ENCODE measurements at places on chromosomes 4 and X.

DNA sequence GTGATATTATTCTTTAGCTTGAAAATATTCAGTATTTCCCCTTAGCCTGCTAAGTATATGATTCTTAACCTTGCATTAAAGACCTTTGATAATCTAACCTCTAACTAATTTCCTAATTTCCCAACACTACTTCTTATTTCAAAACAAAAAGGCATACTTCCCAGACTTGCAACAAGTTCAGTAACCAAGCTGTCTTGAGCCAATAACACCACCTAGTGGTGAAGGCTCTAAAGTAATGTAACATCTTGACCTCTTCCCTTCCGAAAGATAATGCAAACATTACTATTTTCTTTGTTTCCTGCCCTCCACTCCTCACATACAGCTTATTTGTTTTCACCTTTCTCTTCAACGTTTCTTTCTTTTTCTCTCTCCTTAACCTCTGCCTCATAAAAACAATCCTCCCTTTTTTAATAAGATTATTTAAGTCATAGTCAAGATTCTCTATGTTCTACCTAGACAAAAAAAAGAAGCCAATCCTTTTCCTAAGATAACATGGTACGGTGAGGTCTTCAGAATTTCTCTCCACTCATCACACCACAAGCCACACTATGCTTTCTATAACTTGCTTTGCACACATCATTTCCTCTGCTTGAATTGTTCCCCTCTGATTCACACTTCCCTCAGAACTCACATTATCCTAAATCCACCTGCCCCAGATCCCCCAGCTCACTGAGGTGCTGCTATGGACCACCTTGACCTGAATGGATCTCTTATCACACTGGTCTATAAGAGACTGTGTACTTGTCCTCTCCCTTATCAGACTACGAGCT lies 3.5 kb downstream of the FAT1 start:
- DNase-seq, result no peak

- no peak for DNase-seq
Measured at GRCh38 chr4:151418856-151419255, 9.9 kb downstream of the FHIP1A start.

DNA sequence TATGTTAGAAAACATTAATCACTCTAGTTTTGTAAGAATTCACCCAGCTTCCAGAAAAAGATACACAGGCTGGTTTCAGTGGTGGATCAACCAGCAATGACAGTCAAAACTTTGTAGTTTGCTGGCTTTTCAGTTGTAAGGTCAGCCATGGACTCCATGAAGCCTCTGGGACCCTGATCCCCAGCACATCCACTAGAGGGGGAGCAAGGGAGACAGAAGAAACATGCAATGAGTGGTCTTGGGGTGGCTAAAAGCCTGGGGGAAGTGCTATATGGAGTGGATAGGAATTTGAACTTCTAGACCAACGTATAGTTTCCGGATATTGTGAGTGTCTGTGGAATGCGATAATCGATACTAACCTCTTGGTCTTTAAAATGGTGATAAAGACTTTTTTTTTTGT lies 72.7 kb downstream of the AFF2 start:
- DNase-seq, result no peak

DNA sequence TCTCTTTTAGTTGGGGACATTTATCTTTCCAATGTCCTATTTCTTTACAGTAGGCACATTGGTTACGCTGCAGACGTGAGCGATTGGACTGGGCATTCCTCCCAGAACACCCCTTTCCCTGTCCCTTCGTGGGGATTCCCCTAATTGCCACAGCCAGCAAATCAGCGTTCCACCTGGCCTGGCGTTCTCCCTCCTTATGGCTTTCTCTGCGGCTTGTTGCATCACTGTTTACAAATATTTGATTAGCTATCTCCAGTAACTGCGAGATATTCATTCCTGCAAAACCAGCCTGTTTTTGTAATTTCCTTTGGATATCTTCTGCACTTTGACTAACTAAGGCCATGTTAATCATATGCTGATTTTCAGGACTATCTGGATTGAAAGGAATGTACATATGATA lies 202.5 kb upstream of the KLF8 start:
- no peak for DNase-seq

DNA sequence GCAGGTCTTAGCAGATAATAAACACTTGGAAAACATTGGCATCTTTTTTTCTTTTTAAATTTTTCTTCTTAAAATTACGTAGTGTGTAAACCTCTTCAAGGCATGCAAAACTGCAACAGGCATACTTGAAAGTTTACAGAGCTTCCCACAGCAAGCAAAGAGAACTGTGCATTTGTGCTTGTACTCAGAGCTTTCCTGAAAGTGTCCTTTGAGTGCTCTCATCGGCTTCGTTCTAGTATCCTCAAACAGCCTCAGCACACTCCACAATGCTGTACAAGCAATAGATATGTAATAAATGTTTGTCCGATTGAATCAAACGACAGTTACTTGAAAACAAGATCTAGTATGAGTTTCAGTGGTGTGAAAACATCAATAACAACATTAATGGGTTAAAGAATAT lies 227.5 kb downstream of the PAPSS1 start:
- DNase-seq, result no peak

- DNase-seq, result no peak
Measured at GRCh38 chrX:107324493-107325310, 118.3 kb downstream of the DNAAF6 start.

DNA sequence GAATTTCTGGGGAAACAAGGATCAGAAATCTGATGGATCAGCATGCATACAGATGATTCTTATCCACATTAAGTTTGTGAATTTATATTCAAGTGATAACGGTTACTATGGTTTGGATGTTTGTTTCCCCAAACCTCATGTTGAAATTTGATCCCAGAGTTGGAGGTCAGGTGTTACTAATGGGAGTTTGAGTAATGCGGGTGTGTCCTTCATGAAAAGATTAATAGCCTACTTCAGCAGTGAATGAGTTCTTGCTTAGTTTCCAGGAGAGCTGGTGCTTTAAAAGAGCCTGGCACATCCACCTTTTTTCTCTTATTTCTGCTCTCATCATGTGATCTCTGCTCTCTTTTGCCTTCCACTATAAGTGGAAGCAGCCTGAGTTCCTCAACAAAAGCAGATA lies 712.4 kb downstream of the IL1RAPL1 start:
- DNase-seq, result no peak

- no peak for DNase-seq
Measured at GRCh38 chrX:136623396-136623795, 24.6 kb upstream of the CD40LG start.

DNA sequence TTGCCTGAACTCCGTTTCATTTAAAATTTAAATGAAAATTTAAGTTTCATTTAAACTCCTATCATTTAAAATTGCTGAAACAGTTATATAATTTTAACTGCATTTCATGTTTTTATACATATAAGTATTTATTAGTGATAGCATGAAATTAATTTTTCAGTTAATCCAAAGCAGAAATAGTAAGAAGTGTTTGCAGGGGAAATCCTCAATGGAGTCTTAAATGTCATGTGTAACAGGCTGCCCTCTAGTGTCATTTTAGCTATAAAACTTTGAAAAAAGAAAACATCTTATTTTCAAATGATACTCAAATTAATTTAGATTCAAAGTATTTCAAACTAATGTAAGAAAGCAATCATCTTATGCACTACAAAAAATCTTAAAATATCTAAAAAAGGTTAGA lies 27.2 kb downstream of the TAPT1 start:
- DNase-seq, result no peak

- no peak for DNase-seq
Measured at GRCh38 chr4:53432528-53433424, 55.3 kb downstream of the FIP1L1 start.

GRCh38 chrX:4043951-4044350 lies 330.5 kb upstream of the PRKX start:
- DNase-seq, result no peak
